ENCODE measurements at places on chromosomes 16 and 17. TPM values are rescaled to one million over a fixed set of nuclear protein-coding genes. Genes with fewer than 3 reads are reported as not detected.

- no peaks in the 10 kb centered on the region for H3K27me3 ChIP-seq
- H3K27ac ChIP-seq = no peak overlapping the region
- H3K36me3 ChIP-seq = no peaks in the 10 kb centered on the region
- H3K4me1 ChIP-seq = peaks cover 30% of the 10 kb centered on the region
- peak overlapping the region; percentile 59 for H3K4me3 ChIP-seq
- no peak for DNase-seq
Observed at GRCh38 chr17:32487473-32488176, 832 bp downstream of the CDK5R1 start.

- H3K27me3 ChIP-seq = no peaks in the 10 kb centered on the region
- H3K4me1 ChIP-seq = peaks cover 12% of the 10 kb centered on the region
- no peaks in the 10 kb centered on the region for H3K36me3 ChIP-seq
- no peak overlapping the region for H3K27ac ChIP-seq
- no peak for DNase-seq
- peak overlapping the region; percentile 21 for H3K4me3 ChIP-seq
Observed at GRCh38 chr17:7177954-7178477, 1.2 kb downstream of the ASGR1 start.

DNA sequence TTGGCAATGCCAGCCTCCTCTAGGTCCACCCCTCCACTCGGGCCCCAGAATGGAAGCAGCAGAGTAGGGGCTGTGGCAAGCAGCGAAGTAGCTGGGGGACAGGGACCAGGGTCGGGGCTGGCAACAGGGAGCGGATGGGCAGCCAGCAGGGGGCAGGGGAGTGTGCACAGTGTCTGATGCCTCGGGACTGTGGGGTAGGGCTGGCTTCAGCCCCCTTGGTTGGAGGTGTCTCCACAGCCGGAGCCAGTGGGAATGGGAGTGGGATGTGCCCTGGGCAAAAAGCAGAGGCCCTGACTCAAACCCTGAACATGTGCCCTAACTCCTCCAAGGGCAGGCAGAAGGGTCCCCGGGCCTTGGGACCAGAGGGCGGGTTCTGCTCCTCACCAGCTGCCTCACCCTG, 18.5 kb upstream of the ARHGAP27 start:
- no peaks in the 10 kb centered on the region for H3K36me3 ChIP-seq
- DNase-seq = no peak
- no peaks in the 10 kb centered on the region for H3K4me1 ChIP-seq

RNU2-1 gene
- total RNA-seq = not detected

TMC8 gene
- 3.5 TPM for total RNA-seq

All from testis (tissue), 5 donors.